GM04503 (cell line): ENCODE measurements at places on chromosomes 1 and 21.

DNA sequence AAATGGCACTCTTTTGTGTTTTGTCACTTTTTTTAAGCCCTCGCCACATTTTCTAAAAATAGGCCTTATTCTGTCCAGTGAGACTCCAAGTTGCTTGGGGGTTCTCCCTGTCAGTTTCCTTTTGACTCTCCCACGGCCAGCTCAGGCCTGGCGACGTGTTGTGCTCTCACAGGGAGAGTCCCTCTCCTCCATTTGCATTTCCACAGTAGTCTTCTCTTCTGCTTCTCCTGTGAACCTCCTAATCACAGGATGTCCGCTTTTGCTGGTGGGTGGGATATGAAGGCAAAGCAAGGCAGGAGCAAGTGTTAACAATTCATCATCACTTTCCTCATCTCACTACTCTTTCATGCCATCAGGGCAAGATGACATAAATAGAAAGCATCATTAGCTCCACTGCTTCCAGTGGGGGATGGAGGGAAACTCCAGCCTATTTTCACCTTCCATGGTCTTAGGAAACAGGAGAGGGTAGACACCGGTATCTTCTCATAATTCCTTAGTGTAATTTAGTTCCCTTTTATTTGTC lies 99.8 kb downstream of the INTS7 start:
- no peak for DNase-seq

- DNase-seq, result no peak
Observed at GRCh38 chr1:94324178-94324544, 86.8 kb upstream of the ARHGAP29 start.

- no peak for DNase-seq
Observed at GRCh38 chr1:54459726-54460191, 53.6 kb upstream of the SSBP3 start.

- no peak for DNase-seq
Observed at GRCh38 chr1:235468004-235468403, 36.2 kb downstream of the B3GALNT2 start.

DNA sequence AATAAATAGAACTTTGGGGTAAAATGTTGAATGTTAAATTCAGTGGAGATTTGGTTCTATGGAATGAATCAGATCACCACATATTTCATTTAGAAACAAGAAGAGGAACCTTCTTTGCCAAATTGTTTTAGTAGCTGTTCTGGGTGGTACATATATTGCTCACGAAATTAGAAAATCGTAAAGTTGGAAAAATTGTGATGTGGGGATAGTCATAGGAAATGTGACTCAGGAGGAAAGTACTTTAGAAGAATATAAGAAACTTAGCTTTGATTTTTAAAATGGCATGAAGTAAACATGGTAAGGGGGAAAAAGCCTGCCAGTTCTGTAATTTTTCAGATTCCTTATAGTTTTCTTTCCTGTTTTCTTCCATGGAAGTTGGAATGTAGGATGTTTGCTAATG lies 27.4 kb downstream of the RRP15 start:
- DNase-seq, result peak; percentile 21

DNA sequence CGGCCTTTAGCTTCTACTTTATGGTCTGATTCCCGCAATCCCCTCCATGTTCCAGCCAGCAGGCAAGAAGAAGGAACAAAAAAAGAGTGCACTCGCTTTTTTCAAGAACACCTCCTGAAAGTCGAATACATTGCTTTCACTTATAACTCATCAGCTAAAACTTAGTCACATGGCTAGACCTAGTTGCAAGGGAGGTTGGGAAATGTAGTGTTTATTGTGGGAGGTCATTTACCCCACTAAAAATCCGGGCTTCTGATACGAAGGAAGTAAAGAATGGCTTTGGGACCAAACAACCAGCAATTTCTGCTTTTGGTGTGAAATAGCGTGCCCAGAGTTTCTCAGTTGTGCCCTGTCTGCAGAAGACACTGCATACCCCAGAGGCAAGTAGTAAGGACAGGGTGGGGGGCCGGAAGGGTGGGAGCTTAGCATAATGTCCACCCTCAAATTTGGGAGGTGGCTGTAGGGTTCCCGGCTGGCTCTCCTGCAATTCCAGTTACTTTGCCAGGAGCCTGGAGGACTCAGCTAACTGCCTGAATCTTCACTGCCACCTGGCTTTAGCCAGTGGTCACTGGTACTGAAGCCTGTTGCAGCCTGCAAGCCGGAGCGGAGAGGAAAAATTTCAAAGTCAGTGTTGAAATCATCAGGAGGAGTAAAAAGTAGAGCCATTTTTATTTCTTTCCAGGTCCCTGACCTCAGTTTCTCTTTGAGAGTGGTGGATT lies 57.7 kb upstream of the F3 start:
- no peak for DNase-seq

GRCh38 chr1:240575981-240576662 lies 35.8 kb downstream of the GREM2 start:
- DNase-seq, result peak; percentile 46

- DNase-seq, result peak; percentile 77
Observed at GRCh38 chr1:226708342-226708780, 30.7 kb downstream of the ITPKB start.

GRCh38 chr1:50109647-50110075 lies 941 bp downstream of the ELAVL4 start:
- DNase-seq, result no peak

DNA sequence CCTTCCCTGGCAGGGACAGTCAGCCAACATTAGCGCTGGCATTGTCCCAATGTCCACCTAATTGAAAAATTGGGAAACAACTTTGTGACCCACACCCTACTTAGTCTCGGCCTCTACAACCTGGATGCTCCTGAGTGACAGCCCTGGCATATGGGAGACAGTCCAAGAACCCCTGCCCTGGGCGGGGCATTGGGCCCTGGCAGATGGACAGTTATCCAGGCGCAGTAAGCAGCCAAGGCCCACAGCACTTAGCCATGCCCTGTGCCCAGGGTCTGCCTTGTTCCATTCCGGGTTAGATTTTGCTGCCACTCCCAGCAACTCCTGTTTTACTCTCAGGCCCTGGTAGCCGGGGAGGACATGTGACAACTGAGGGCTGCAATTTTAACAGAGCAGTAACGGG lies 50.3 kb downstream of the NFASC start:
- DNase-seq, result no peak
